ENCODE measurements at places on chromosomes 11 and 22.

- DNase-seq: no peak
These were observed 260.6 kb downstream of the ETS1 start for GRCh38 chr11:128326791-128327190.

DNA sequence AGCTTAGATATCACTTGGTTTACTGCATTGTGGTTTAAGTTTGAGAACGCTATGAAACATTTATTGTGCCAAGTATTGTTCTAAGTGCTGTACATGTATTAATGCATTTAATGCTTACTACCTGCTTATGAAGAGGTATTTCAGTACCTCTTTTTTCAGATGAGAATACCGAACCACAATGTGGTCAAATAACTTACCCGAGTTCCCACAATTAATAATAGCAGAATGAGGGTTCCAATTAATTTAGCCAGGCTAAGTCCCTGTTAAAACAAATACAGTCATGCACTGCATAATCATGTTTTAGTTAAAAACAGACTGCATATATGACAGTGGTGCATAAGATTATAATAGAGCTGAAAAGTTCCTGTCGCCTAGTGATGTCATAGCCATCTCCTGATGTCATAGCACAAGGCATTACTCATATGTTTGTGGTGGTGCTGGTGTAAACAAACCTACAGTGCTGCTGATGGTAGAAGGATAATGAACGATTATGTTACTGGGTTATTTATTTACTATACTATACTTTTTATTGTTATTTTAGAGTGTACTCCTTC, 4.3 kb downstream of the ZC3H12C start:
- DNase-seq: no peak

GRCh38 chr22:31259798-31260473, 32.4 kb downstream of the PIK3IP1 start:
- DNase-seq: no peak

- no peak for DNase-seq
These were observed at the start of gene MRGPRX4 for GRCh38 chr11:18172666-18173065. MRGPRX4 (plus strand) TSS chr11:18172837; CDS start chr11:18173257, 420 bp downstream.

- DNase-seq: no peak
These were observed 2.6 kb downstream of the C11orf91 start for GRCh38 chr11:33697997-33698396.

- DNase-seq: no peak
These were observed 3.7 kb downstream of the ACAT1 start for GRCh38 chr11:108125096-108125495.

DNA sequence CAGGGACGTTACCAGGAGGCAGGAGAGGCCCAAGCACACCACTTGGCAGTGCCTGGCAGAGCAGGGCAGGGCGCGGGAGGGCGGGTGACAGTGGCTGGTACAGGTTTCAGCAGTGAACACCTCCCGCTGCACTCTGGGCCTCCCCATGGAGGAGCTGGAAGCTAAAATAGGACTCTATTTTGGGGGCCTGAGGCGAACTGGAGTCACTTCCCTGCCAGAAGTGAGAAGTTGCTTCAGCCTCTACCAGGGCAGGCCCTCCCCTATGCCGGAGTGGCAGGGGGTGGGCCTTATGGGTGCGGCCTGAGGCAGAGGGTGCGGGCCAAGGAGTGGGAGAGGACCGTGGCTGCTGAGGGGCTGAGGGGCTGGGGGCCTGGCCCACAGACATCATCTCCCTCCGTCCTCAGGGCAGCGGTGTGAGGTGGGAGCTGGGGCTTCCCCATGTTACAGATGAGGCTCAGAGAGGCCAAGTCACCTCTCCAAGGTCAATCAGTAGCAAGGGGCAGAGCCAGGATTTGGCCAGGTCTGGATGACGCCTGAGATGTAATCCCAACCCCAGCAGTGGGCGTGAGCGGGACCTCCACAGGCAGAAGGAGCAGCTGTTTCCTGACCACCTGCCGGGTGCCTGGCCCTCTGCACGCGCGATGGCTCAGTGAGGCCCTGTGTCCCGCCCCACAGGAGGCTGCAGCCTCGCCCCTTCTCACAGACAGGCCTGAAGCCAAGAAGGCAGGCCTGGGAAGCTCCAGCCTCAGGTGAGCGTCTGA, 39.3 kb downstream of the KCNJ4 start:
- DNase-seq: no peak

DNA sequence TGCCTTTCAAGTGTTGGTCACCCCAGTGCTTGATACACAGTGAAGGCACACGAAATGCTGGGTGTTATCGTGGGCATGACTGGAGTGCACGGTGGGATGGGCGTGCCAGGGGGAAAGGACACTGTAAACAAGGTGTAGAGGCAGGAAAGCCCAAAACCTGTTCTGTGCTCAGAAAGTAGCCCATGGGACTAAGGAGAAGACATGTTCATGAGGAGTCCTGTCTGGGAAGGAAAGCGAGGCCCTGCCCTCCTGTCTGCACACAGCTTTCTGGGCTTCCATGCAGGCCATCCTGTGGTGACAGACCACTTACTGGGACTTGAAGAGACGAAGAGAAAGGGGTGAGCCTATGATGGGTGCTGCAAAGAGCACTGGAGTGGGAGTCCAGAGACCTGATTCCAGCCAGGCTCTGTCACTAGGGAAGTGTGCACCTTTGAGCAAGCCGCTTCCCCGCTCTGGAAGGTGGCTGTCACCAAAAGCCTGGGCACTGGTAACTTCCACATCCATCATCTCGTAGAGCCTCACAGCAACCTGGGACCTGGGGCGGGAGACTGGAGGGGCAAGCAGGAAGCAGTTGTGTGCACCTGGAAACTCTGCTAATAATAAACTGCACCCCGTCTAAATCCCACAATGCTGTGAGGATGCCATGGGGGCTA, 846 bp upstream of the POU2F3 start:
- DNase-seq: no peak

DNA sequence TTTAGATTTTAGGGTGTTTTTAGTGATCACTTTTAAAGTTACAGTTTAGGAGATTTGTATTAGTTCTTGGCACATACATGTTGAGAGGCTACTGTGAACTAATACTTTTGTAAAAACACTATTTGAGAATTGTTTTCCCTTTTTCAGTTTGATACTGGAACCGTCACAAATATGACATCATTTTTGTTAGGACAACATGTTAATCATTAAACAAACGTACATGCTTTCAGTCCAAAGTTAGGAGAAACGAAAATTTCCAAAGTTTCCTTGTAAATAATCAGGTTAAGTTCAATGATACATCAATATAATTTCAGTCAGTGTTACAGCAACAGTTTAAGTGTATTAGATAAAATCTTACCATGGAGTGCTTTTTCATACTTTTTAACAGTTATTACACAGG, 53.1 kb downstream of the SPECC1L start:
- DNase-seq: no peak

- no peak for DNase-seq
These were observed 155.6 kb upstream of the TRIM48 start for GRCh38 chr11:55106391-55106790.

DNA sequence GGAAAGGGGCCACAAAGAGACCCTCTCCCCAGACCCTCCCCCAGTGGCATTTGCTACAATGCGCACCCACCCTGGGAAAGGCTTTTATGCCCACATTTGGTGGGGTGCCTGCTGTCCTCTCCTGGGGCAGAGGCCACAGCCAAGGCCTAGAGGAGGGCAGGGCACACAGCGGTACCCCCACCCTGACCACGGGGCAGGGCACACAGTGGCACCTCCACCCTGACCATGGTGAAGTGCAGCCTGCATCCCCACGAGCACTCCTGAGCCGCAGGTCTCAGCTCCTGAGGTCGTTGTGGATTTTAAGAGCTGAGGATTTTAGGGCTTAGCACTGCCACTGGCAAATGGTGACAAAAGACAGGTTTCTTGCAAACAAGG, 34.1 kb downstream of the CERK start:
- DNase-seq: no peak

- no peak for DNase-seq
These were observed 177.9 kb upstream of the CADM1 start for GRCh38 chr11:115682101-115682500.

DNA sequence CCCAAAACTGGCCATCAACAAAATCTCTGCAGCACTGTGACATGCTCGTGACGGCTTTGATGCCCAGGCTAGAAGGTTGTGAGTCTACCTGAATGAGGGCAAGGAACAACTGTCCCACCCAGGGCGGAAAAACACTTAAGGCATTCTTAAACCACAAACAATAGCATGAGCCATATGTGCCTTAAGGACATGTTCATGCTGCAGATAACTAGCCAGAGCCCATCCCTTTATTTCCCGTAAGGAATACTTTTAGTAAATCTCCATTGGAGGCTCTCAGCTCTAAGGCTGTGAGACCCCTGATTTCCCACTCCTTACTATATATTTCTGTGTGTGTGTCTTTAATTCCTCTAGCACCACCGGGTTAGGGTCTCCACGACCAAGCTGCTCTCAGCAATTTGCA, 3.4 kb downstream of the CHORDC1 start:
- DNase-seq: no peak

GRCh38 chr22:49446759-49447710, 380.6 kb downstream of the BRD1 start:
- DNase-seq: no peak

- no peak for DNase-seq
These were observed 624 bp upstream of the B4GALNT4 start for GRCh38 chr11:368414-369335.

DNA sequence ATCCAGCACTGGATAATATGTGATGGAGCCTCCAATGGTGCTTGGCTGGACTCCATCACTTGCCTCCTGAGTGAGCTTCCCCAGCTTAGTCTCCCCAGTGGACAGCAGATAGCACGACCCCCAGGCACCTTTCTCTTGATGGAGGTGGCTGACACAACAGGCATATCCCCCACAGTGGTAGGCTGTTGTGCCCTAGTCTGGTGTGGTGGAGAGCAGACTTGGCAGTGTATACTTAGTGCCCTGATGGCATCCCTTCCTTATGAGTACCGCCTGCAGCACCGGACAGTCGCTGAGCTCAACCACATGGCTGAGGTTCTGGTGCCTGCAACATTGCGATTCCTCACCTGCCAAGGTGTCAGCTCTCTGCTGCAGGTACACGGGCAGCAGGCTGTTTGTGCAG, 50.1 kb downstream of the DNHD1 start:
- DNase-seq: no peak

DNA sequence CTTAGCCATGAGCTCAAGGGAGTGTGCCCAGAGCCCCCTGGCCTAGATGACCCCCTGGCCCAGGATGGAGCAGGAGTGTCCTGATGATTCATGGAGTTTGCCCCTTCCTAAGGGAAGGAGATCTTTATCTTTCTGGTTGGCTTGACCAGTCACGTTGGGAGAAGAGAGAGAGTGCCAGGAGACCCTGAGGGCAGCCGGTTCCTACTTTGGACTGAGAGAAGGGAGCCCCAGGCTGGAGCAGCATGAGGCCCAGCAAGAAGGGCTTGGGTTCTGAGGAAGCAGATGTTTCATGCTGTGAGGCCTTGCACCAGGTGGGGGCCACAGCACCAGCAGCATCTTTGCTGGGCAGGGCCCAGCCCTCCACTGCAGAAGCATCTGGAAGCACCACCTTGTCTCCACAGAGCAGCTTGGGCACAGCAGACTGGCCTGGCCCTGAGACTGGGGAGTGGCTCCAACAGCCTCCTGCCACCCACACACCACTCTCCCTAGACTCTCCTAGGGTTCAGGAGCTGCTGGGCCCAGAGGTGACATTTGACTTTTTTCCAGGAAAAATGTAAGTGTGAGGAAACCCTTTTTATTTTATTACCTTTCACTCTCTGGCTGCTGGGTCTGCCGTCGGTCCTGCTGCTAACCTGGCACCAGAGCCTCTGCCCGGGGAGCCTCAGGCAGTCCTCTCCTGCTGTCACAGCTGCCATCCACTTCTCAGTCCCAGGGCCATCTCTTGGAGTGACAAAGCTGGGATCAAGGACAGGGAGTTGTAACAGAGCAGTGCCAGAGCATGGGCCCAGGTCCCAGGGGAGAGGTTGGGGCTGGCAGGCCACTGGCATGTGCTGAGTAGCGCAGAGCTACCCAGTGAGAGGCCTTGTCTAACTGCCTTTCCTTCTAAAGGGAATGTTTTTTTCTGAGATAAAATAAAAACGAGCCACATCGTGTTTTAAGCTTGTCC, 14.3 kb downstream of the ADORA2A start:
- no peak for DNase-seq

GRCh38 chr11:107719557-107720302, 7.9 kb upstream of the SLN start:
- DNase-seq: no peak

DNA sequence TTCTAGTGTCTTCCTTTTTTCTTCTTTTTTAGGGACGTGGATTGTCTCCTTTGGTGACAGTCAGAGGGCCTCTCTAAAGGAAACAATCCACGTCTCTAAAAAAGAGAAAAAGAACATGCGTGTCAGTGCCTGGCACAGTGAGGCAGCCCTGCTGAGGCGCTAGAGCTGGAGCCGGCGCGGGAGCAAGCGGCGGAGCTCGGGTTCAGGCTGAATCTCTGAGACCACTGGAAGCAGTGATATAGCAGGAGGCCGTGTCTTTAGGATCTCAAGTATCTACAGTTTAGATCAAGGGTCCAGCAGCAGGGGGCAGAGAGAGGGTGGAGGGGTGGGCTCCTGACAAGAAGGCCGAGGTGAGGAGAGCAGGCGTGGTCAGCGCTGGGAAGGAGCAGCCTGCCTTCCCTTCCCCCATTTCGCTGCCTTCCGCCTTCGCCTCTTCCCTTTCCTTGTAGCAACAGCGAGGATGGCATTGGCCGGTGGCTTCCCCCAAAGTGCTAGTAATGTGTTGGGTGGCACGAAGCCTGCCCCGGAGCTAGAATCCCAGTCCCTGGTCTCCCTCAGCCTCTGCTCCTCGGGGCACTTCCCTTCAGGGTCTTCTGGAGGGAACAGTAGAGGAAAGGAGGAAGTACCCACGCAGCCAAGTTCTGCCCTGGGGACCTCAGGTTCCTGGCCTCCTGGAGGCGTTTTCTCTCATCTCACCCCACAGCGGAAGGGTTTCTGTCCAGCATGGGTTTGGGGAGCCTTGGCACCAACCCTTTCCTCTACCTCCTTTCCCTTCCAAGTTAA, 28.2 kb upstream of the RAB1B start:
- no peak for DNase-seq

GRCh38 chr22:36565686-36566085, 36.7 kb upstream of the EIF3D start:
- DNase-seq: no peak

GRCh38 chr22:42661985-42662831, 13.0 kb upstream of the CYB5R3 start:
- DNase-seq: peak; percentile 72

GRCh38 chr11:72935700-72936099, 121.5 kb downstream of the ATG16L2 start:
- no peak for DNase-seq

- DNase-seq: no peak
These were observed 67.6 kb upstream of the MTMR2 start for GRCh38 chr11:95991545-95991944.
